ENCODE measurements at places on chromosomes 4 and X.

GRCh38 chr4:123068081-123068480 lies 145.7 kb upstream of the NUDT6 start:
- DNase-seq = peak; percentile 15

DNA sequence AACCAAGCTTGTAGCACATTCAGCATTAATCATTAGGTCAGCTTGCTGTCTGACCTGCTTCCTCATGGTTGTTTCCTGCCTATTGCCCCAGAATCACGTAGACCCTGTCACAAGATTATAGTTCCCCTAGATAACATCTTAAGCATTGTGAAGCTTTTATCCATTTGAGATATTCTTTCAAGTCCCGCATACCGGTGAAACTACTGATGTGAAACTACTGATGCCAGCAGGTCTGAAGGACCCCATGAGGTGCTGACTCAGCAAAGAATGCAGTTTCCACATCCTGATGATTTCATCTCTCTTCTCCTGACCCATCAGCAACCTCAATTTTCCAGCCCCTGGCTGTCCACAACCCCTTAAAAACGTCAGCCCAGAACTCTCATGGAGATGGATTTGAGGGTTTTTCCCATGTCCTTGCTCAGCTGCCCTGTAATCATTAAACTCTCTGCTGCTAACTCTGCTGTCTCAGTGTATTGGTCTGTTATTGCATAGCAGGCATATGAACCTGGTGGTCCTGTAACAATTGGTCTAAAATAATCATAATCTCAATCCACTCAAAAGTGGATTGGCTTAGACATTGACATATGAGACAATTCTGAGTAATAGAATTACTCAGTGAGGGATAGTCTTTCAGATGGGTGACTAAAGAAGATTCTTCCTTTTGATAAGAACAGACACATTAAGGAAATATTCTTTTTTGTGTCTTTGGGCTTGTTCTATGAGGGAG lies 26.3 kb upstream of the UBA6 start:
- peak; percentile 58 for DNase-seq

DNA sequence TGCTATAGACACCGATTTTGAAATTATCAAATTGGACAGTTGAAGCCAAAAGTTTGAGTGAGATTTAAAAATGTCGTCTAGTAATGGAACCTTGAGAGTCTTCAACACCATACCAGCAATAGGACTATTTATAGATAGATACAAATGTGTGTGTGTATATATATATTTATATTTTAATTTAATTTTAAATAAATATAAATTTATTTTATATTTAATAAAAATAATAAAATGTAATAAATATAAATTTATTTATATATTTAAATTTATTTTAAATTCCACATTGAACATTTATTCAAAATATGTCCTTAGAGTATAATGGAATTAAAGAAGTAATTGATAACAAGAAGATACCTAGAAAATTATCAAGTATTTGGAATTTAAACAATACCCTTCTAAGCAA lies 221.9 kb upstream of the CXXC4 start:
- no peak for DNase-seq

DNA sequence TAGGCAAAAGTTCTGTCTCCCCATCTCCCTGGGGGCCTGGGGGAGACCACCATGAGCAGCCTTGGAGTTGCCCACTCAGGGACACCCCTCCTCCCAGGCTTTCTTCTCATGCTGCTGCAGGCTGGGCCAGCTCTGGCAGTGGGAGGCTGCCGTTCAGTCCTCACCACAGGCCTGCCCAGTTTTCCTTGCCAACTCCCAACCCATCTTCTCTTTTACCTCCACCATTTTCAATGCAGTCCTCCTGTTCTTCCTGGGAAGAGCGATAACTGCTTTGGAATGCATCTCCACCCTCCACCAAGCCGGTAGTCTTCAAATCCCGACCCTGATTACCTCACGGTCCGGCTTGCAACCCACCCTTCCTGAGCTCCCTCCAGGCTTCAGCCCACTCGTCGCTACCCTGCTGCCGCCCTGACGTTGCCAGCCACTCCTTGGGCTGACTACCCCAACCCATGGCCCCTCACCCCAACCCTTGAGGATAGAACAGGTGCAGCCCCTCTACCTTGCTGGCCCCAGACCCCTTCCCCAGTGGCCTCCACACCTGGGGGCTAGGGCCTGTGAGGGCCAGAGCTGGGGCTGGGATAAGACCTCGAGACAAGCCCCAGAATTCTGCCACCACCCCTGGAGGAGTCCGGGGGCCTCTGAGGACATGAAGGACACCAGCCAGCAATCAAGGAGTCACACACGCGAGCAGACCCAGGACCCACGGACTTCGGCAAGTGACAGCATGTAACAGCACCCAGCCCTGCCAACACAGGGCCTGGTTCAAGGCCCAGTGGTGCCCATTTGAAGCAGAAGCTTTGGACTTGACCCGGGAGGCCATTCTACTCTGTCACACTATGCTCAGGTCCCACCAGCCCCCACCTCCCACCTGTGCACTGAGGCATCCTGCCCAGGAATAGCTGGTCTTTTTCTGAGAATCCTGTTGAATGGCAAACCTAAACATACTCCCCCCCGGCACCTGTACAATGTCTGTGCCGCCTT lies 9.2 kb downstream of the WDR1 start:
- DNase-seq = peak; percentile 29

- DNase-seq = peak; percentile 65
Measured at GRCh38 chr4:26871611-26872010, 11.0 kb downstream of the STIM2 start.

DNA sequence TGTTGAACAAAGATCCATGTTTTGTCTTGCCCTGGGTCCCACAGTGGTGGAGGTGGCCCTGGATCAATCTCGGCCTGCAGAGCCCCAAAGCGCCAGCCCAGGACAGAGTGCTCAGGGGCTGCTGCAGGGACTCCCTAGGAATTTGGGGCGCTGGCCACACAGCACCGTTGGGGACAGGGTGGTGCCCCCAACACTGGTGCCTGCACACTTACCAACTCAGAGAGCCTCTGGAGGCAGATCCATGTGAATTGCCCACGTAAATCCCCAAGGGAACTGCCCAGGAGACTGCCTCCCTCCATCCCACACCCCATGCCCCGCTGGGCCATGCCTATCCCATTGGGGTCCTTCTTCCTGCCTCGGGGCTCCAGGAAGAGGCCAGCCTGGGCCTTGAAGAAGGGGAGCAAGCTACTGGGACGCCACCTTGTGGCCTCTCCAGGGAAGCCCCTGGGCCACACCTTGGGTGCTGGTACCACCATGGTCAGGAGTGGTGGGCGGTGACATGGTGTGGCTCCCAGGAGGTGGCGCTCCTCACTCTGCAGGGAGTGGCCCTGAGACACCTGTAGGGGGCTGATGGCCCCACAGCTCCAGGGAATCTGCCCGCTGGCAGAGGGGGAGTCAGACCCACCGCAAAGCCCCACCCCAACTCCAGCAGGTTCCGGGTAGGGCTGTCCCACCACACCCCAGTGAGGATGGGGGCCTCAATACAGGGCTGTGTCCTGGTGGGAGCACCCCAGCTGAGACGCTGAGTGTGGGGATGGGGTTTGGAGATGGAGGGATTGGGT lies 22.8 kb downstream of the CFAP99 start:
- peak; percentile 38 for DNase-seq

GRCh38 chrX:155218777-155219176 lies 2.5 kb downstream of the VBP1 start:
- DNase-seq = no peak
